ENCODE measurements at places on chromosomes 5 and 9.
A peak's percentile ranks its signal among the peaks of the same experiment; 100 is the strongest.

DNA sequence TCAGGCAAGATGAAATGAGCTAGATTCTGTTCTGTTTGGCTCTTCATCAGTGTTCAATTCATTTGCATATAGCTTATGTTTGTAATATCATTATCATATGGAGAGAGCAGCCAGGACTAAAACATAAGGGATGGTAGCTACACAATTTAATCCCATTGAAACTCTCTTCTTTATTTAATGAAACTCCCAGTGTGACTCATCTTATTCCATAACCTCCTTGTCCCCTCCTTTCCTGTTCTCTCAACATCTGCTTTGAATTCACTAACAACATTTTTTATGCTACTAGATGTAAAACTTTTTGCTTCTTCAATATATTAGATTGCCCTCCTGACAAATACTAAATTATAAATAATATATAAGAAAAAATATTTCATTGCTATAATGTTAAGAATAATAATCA is 1823.4 kb downstream of the MAT2B start:
- peak; percentile 24 for DNase-seq

DNA sequence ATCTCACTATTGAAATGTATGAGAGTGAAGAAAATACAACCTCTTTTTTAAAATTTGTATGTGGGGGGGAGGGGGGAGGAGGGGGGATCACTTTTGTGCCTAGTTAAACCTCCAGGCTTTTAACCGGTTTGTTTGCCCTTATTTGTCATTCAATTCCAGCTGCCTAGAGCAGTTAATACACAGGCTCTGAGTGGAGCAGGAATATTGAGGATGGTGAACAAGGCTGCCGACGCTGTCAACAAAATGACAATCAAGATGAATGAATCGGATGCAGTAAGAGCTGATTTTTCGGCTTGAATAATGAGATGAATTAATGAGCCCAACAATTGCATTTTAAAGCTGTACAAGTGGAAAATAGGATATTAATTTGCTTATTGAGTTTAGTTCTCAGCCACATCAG is 28.7 kb upstream of the SNX24 start:
- DNase-seq: no peak

DNA sequence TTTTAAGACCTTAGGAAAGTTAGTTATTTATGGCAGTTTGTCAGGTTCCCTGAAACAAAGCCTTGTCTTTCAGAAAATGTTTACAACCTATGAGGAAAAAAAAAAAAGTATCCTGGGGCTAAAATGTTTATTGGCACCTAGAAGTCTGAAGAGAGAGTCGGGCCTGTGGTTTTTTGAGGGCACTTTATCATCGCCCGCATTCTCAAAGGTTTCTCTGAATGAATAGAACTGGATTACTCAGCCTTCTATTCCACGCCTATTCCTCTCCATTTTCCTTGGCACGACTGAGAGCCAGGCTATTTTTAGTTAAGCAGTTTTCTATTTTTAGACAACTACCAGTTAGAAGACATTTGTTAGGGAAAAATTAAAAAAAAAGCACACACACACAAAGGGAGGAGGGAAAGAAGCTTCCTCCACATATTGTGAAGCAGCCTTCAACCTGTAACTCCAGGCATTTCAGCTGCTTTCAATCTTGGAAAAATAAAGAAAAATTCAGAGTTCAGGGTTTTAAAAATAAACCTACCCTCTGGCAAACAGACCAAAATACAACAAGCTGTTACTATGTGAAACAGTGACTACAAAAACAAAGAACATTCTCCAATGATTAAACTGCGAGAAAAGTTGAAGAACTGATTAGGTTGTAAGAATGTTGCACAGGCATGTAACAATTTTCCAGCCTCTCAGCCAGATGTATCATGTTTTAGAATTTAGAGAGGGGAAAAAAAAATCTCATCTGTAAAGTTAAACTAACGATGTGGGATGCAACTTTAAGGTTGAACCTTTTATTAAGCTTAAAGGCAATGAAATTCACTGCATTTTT is 97.0 kb downstream of the MEF2C start:
- peak; percentile 94 for DNase-seq

GRCh38 chr9:15295761-15296405 is 11.1 kb downstream of the TTC39B start:
- DNase-seq: peak; percentile 70

GRCh38 chr5:61991430-61991829 is 314.6 kb upstream of the KIF2A start:
- DNase-seq: no peak

- peak; percentile 63 for DNase-seq
These were observed 3.2 kb upstream of the RNU6ATAC start for GRCh38 chr9:134167530-134167931.

- DNase-seq: no peak
These were observed at the start of gene PPP1R26 for GRCh38 chr9:135479469-135480052. PPP1R26 (plus strand) TSS chr9:135479782; CDS start chr9:135484511, 4,729 bp downstream.

DNA sequence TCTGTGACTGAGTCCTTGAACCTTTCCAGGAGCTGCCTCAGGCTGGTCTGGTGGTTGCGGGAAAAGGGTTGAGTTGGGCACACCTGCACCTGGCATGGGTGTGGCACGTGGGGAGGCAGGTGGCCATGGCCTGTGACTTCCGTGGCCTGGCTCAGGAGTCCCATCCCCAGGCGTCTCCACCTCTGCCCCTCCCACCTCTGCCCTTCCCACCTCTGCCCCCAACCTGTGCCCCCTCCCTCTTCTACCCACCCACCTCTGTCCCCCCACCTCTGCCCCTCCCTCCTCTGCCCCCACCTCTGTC is 1.9 kb upstream of the QRFP start:
- no peak for DNase-seq

- DNase-seq: no peak
These were observed 193.4 kb upstream of the TUT7 start for GRCh38 chr9:86547571-86547970.

DNA sequence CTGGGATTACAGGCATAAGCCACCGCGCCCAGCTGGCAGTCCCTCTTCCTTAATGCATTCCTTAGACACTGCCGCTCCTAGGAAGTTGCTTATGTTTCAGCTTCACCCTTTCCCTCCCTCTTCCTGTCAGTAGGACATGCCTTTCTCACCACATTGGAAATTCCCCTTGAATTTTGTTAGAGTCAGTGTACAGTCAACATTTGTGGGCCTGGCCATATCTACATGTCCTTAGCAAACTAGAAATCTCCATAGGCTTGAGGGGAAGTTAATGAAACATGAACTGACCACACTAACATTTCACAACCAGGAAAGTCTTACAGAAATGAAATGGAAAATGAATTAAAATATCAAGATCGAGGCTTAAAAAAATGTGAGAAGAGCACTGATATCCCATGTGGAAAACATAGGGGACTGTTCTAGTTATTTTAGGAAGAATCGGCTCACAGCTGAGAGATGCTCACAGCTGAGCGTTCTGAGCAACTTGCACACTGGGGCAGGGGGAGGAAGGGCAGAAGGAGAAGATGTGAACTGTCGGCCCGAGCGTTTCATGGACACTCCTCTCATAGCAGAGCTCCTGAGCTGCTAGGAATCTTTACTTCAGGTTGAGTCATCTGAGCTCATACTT is 21.1 kb upstream of the LVRN start:
- DNase-seq: peak; percentile 99

- DNase-seq: no peak
These were observed 27.5 kb downstream of the CEL start for GRCh38 chr9:133089271-133089671.

DNA sequence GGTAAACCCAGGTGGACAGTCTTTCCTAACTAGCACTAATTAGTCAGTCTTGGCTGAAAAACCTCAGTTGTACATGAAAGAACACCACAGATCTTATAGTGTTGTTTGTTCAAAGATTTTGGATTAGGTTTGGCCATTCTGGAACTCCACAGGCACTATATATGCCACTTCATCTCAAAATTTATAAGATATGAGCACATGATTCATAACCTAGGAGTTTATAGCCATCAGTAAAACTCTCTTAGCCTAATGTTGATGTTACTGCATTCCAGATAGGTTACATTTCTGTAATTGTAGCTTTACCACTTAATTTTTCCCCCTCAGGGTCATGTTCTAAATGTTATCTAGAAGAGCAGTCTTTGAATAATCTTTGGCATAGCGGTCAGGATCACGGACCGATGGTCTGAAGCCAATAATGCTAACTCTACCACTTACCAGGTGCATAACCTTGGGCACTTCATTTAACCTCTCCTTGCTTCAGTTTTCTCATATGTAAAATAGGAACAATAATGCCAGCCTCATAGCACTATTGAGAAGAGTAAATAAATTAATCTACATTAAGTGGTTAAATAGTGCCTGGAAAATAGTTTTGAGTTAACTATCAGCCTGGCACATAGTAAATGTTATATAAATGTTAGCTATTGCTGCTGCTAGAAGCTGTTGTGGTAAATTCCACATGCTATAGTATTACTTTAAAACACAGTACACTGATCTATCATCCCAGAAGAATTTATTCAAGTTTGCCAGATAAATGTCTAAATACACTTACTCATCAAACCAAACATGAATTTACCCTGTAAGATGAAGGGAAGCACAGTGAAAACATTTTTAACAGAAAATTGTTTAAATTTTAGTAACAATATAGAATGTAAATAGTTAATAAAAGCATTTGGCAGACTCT is 743.9 kb downstream of the NR2F1-AS1 start:
- DNase-seq: peak; percentile 69

DNA sequence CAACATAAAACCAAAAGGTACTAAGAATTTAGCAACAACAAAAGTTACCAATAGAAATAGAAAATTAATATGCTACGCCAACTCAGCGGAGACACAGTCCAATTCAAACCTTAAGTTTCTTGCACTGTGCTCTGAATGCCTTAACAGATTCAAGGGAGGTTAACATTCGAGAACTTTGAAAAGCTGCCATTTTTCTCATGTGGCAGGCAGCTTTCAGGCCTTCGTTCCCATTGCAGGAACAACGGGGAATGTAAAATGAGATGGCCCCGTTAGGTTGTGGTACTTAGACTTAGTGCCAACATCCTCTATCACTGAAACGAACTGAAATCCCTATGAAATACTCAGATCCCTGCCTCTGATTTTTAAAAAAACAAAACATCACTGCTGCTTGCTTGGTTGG is 22.4 kb downstream of the FNBP1 start:
- no peak for DNase-seq

DNA sequence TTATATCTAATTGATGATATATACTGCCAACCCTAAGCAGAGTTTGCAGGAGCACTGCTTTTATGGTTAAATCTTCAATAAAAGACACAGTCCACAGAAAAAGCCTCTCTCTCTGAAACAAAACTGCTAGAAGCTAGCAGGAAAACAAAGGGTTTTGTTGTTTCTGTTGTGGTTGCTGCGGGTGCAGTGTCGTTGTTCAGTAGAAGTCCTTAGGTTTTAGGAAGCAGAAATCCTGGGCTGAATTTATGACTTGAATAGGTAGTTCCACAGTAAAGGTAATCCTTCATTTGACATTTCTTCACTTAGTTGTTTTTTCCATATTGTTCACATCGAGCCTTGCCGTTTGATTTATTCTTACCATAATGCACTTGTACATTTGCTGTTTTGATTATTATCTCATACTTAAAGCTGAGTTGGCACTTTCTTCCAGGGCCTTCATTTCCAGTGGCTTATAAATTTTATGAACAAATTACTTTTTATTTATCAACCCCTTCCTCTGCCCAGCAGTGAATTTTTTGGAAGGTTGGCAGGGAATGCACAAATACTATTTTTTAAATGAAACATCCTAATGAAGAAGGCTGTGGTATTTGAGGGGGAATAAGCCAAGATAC is 209.6 kb upstream of the SLC30A5 start:
- DNase-seq: no peak

DNA sequence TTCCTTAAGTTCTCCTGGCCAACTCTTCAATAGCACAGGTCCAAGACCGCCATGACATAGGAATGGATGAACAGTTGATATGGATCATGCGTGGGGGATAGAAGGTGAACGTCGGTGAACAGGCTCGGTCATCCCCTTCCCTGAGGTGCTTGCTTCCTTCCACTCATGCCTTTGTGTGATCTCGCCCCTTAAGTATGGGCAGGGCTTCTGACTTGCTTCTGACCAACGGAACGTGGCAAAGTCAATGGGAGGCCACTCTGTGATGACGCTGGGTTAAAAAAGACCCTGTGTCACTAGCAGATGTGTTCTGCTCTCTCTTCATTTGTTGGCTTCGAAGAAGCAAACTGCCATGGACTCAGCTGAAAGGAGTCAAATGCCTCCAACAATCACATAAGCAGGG is 240.5 kb upstream of the TUT7 start:
- no peak for DNase-seq

DNA sequence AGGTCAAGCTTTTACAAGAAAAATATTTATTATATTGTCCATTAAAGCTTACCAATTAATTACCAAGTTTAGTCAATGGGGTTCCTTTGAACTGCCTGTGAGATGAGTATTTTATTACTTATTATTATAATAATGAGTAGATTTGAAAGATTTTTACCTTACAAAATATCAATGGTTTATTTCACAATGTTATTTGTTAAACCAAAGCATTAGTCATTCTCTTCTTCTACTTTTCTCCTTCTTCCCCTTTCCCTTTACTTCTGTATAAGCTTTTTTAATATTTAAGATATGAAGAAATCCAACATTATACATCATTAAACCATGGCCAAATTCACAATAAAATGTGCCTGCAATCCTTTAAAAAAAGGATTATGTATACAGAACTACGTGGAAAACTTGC is 369.5 kb downstream of the ARL15 start:
- DNase-seq: no peak

- no peak for DNase-seq
These were observed 98.0 kb downstream of the PLPPR1 start for GRCh38 chr9:101126556-101126955.

DNA sequence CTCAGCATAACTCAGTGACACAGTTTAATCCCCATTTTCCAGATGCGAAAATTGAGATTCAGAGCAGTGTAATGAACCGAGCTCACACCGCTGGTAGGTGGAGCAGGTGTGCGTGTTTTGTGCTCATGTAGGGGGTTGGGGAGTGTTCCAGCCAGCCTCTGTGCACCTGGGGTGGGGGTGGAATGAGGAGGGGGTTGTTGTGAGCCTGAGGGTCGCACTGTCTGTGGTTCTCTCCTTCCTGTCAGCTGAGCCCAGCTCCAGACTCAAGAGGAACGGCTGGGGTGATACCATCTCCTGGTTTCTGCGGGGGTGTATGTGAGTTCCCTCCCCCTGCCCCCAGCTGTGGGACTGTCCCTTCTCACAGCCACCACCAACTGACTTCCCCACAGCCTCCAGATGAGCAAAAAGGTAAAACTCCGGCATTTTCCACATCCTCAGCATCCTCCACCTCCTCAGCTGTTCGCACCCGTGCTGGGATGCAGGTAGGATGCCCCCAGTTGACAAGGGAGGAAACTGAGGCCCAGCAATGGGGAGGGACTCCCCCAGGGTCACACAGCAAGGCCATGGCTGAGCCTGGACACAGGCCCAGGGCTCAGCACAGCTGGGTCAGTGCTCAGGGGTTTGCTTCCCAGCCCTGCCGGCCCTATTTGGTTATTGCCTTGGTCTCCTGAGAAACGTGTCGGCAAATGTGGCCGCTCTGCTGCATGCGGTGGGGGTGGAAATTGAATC is 2.1 kb downstream of the SH2D3C start:
- DNase-seq: no peak

All from choroid plexus epithelial cell (primary cell).